Lung (tissue), 17 donors: ENCODE measurements at places on chromosomes 11 and 22. TPM values are rescaled to one million over a fixed set of nuclear protein-coding genes. Genes with fewer than 3 reads are reported as not detected.

GRCh38 chr11:128913806-128914205 is 22.6 kb downstream of the KCNJ5 start:
- no peaks in the 10 kb centered on the region for H3K4me1 ChIP-seq
- H3K36me3 ChIP-seq, result no peaks in the 10 kb centered on the region
- no peak for DNase-seq
- H3K4me3 ChIP-seq, result no peak overlapping the region

- no peak for DNase-seq
- H3K4me1 ChIP-seq, result peaks cover 10% of the 10 kb centered on the region
- peaks cover 30% of the 10 kb centered on the region for H3K27me3 ChIP-seq
- H3K4me3 ChIP-seq, result peak overlapping the region; percentile 56
Measured at GRCh38 chr11:124762624-124763155, 600 bp upstream of the ESAM start.

GRCh38 chr11:20308601-20309000 is 54.9 kb upstream of the HTATIP2 start:
- no peaks in the 10 kb centered on the region for H3K36me3 ChIP-seq
- DNase-seq, result no peak
- no peak overlapping the region for H3K27ac ChIP-seq
- no peak overlapping the region for H3K4me3 ChIP-seq
- H3K4me1 ChIP-seq, result no peaks in the 10 kb centered on the region
- H3K27me3 ChIP-seq, result no peaks in the 10 kb centered on the region

LRRC56 gene
- 11.7 TPM for total RNA-seq

NUCB2 gene
- total RNA-seq, result 136 TPM

- no peak overlapping the region for H3K4me3 ChIP-seq
- no peaks in the 10 kb centered on the region for H3K27me3 ChIP-seq
- DNase-seq, result no peak
- H3K27ac ChIP-seq, result no peak overlapping the region
- H3K36me3 ChIP-seq, result peaks cover 28% of the 10 kb centered on the region
Measured at GRCh38 chr11:119300198-119300964, 16.5 kb downstream of the MCAM start.

KRTAP5-10 gene
- not detected for total RNA-seq

SSRP1 gene
- 54.7 TPM for total RNA-seq

- H3K27me3 ChIP-seq, result no peaks in the 10 kb centered on the region
- H3K36me3 ChIP-seq, result peaks cover 5% of the 10 kb centered on the region
- H3K4me1 ChIP-seq, result peaks cover 6% of the 10 kb centered on the region
- DNase-seq, result no peak
- no peak overlapping the region for H3K4me3 ChIP-seq
- H3K27ac ChIP-seq, result no peak overlapping the region
Measured at GRCh38 chr11:34987617-34988016, 71.2 kb downstream of the PDHX start.

GRCh38 chr22:29343313-29343805 is 27.9 kb upstream of the RASL10A start:
- DNase-seq, result peak; percentile 7
- H3K27ac ChIP-seq, result peak overlapping the region; percentile 51
- H3K27me3 ChIP-seq, result no peaks in the 10 kb centered on the region
- no peaks in the 10 kb centered on the region for H3K4me1 ChIP-seq
- H3K4me3 ChIP-seq, result no peak overlapping the region
- peaks cover 20% of the 10 kb centered on the region for H3K36me3 ChIP-seq

- no peaks in the 10 kb centered on the region for H3K36me3 ChIP-seq
- no peak overlapping the region for H3K27ac ChIP-seq
- H3K4me3 ChIP-seq, result no peak overlapping the region
- no peak for DNase-seq
- H3K27me3 ChIP-seq, result no peaks in the 10 kb centered on the region
- peaks cover 3% of the 10 kb centered on the region for H3K4me1 ChIP-seq
Measured at GRCh38 chr22:30214703-30215407, 31.7 kb downstream of the LIF start.

DNA sequence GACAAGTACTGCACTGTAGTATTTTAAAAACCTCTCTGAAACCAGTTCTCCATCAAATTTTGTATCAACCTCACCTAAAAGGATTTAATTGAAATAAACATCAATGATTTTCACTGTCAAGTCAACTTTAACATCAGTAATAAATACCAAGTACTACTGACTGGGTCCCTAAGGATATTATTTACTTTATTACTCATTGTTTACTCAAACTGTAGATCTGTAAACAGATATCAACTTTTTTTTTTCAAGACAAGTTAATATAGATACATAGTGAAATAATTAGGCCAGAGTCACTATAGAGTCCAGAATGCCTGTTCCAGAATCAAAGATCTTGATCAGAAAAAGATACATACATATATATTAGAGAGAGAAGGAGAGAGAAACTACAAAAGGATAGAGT is 1.6 kb downstream of the RNF141 start:
- no peak for DNase-seq
- no peaks in the 10 kb centered on the region for H3K27me3 ChIP-seq
- H3K4me3 ChIP-seq, result no peak overlapping the region
- peaks cover 15% of the 10 kb centered on the region for H3K4me1 ChIP-seq
- no peaks in the 10 kb centered on the region for H3K36me3 ChIP-seq

- no peak overlapping the region for H3K4me3 ChIP-seq
- peaks cover 4% of the 10 kb centered on the region for H3K36me3 ChIP-seq
- H3K27ac ChIP-seq, result peak overlapping the region; percentile 90
- DNase-seq, result no peak
- peaks cover 3% of the 10 kb centered on the region for H3K4me1 ChIP-seq
Measured at GRCh38 chr22:46791201-46791731, 28.8 kb downstream of the TBC1D22A start.

- peaks cover 4% of the 10 kb centered on the region for H3K4me1 ChIP-seq
- H3K27ac ChIP-seq, result no peak overlapping the region
- no peak for DNase-seq
Measured at GRCh38 chr11:133541720-133542095, 9.4 kb upstream of the OPCML start.
